ENCODE measurements at places on chromosomes 12 and 14.

GRCh38 chr12:128586451-128587029 lies 237.2 kb downstream of the SLC15A4 start:
- no peak for DNase-seq

GRCh38 chr12:20657496-20657895 lies 37.6 kb upstream of the SLCO1C1 start:
- DNase-seq: no peak

GRCh38 chr14:92513204-92513965 lies at the start of gene RIN3:
TSS of gene RIN3 (plus strand) at chr14:92513781. CDS start at chr14:92513933, 152 bp downstream.
- no peak for DNase-seq

GRCh38 chr12:63897931-63898330 lies 53.4 kb downstream of the SRGAP1 start:
- DNase-seq: no peak

- DNase-seq: no peak
Observed at GRCh38 chr12:75978677-75979076, 52.9 kb downstream of the PHLDA1 start.

- no peak for DNase-seq
Observed at GRCh38 chr12:116087399-116087798, 190.1 kb downstream of the MED13L start.

DNA sequence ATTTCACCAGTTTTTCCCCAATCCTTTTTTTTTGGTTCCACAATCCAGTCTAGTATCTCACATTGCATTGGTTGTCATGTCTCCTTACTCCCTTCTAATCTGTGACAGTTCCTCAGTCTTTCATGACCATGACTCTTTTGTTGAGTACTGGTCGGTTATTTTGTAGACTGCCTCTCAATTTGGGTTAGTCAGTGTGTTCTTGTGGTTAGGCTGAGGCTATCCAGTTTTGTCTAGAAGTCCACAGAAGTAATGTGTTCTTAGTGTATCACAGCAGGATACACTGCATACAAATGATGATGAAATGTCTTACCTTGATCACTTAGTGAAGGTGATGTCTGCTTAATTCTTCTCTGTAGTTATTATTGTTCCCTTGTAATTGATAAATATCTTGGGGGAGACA lies 24.8 kb downstream of the PELI2 start:
- DNase-seq: no peak

DNA sequence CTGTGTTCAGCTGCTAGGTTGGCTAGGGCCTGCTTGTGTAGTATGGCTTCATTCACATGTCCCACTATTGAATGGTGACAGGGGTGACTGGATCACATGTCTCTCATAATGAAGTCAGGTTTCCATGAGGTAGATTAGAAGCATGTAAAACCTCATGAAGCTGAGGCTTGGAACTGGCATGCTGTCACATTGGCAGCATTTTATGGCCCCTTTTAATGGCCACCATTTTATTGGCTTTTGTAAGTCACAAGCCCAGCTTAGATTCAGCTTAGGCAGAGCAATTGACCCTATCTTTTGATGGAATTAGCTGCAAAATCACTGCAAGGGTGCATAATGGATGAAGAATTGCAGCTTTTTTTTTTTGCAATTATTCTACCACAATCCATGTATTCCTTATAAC lies 583.5 kb downstream of the MED13L start:
- DNase-seq: no peak

DNA sequence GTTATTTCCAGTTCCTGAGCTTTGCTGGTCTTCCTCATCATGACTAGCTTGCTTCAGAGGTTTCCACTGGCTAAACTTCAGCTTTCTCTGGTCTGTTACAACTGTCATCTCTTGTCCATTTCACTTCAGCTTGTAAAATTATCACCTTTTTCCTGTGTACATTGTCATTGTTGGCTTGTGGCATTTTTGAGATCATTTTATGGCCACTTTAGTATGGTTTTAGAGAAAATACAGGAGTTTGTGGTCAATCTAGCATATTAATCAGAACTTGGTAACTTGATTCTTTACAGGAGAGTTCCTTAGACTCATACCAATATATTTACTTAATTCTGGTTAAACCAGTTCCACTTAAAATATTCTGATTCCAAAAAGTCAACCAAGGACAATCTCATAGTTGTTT lies 235.9 kb upstream of the KITLG start:
- DNase-seq: no peak

DNA sequence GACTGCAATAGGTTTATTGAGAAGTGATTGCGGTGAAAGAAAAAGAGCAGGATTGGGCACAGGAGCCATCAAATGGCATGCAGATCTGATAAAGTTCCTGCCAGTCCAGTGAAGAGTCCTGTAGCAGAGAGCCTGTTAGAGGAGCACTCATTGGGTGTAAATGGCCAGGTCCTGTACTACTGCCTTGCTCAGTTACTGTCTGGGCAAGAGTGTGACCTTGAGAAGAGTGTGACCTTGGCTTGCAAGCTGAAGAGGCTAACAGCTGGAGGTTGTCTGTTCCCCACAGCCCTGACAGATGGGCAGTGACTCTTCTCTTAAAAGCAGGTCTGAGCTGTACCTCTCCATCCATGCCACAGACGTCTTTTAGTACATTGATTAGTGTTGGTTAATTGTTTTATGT lies 148.6 kb upstream of the SLC38A2 start:
- DNase-seq: no peak

- no peak for DNase-seq
Observed at GRCh38 chr14:50944647-50945413, 547 bp upstream of the PYGL start.

- peak; percentile 53 for DNase-seq
Observed at GRCh38 chr12:53053218-53054111, 3.6 kb downstream of the TNS2 start.

- DNase-seq: no peak
Observed at GRCh38 chr12:110024051-110024450, 24.3 kb downstream of the C12orf76 start.

GRCh38 chr12:124663771-124664366 lies 96.5 kb upstream of the NCOR2 start:
- DNase-seq: no peak

DNA sequence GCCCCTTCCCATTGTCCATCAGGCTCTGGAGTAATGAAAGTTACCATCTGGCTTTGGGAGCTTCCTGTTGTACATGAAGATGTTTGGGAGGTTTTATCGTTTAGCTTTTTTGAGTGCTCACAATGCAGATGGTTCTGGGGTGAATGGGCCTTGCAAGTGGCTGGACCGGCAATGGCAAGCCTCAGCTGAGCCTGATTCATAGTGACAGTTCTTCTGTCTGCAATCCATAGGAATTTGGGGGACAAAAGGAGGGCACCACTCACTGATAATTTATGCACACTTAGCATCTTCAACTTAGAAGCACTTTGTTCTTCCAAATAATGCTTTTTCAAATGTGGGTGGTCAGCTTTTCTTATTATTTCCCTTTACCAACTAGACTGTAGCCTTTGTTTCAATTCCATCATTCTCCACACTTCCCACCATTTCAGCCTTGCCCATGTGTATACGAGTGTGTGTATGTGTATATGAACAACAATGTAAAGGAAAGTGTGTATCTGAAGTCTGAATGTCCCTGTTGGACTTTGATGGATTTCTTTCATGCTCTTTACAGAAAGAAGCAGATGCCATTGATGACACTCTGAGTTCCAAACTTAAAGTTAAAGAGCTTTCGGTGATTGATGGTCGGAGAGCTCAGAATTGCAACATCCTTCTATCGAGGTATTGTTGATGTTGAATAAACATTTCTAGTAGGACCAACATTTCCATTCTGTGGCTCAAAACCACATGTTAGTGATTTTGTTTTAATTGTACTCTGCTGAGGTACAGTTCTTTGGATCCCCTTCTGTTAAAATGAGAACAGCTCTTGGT lies 125.5 kb downstream of the GPR135 start:
- DNase-seq: no peak

DNA sequence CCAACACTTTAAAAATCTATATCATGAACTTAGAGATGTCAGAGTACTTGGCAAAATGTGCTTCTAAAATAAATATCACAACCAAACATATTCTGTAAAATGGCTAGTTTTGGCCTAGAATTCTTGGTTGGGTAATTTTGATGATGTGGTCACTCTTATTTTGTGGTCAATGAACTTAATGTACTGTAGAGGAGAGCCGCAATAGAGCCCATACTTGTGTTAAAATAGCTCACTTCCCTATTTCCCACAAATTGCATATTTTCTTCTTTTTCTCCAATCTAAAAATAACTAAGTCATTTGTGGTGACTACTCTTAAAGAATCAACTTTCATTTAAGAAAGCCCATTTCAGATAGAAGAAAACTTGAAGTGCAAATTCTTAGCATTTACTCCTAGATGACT lies 619.4 kb downstream of the CCER1 start:
- DNase-seq: no peak

DNA sequence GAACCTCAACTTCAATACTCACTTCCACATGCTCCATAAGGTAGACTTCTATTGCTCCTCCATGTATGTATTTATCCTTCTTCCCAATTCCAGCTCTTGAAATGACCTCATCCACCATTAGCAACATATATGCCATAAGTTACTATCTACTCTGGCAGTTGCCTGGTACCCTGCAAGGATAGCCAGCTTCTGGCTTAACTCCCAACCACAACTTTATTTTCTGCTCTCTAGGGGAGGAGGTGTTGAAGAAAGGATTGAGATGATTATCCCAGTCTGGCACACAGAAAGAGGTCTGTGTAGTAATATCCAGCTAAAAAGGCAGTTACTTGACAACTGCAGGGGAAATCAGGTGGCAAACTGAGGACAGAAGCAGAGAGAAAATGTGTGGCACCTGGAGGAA lies 71.5 kb upstream of the MDM1 start:
- DNase-seq: no peak

DNA sequence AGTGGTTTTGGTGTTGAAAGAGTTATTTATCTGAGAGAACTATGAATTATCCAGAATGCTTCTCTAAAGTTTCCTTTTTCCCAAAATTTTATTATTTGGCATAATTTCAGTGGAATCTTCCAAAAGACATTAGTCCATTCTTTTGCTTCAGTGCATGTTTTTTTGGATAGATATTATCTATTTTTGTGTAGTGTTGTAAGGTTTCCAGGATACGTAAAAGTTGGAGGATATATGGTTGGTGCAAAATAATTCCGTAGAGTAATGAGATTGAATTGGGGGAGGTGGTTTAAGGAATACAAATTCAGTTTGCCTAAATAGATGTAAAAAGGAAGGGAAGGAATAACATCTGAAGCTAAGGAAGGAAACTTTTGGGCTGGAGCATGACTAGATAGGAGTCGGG lies 186.6 kb downstream of the RGS6 start:
- DNase-seq: no peak

GRCh38 chr14:74618078-74618952 lies 6.3 kb upstream of the LTBP2 start:
- no peak for DNase-seq

DNA sequence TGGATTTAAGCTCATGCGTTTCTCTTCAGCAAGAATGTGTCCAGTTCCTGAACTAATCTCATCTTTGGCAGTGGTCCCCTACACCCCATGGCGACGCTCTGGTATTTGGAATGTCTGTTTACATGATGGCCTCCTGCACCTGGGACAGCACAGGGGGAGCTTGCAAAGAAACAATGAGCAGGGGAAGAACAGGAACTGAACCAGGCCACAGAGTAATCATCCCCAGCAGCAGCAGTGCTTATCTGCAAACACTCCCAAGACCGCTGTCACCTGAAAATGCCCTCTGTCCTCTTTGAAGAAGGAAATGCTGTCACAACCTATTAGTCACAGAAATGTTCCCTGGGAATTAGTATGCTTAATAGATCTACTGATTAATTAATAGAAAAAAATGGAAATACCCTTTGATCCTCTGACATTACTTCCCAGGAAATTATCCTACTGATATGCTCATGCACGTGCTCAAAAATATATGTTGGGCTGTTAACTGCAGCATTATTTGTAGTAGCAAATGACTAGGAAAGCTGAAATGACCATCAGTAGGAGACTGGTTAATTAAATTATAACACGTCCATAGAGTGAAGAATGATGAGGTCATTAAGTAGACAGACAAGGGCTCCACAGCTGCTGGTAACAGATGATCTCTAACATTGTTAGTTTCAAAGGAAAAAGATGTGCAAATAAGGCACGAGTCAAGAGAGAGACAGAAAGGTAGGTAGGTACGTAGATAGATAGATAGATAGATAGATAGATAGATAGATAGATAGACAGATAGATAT lies 279.3 kb upstream of the FLRT2 start:
- DNase-seq: no peak

DNA sequence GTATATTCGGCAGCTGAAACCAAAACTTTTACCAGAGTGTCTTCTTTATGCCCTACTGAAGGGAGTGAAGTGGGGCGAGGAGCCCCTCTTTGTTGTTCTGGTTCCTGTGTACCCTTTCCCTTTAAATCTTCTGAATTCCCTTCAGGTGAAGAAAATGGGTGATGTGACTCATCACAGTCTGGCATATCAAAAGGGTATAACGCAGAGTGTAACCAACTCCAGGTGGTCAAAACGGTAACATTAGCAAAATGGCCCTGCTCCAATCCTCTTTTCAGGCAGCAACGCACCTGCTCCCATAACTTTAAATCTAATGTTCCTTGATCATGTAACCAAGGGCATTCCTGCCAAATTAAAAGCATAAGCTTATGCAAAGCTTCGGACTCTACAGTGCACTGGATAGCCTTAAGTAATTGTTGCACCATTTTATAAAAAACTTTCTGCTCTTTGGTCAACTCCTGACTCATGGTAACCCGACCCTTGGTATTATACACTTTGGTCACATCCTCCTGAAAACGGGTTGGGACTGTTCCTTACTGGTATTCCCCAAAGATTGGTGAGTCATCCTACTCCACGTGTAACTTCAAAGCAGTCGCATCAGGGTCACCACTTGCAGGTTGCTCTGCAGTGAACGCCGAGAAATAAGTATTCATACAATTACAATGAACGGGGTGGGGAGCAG lies 83.1 kb downstream of the KCNMB4 start:
- DNase-seq: no peak

DNA sequence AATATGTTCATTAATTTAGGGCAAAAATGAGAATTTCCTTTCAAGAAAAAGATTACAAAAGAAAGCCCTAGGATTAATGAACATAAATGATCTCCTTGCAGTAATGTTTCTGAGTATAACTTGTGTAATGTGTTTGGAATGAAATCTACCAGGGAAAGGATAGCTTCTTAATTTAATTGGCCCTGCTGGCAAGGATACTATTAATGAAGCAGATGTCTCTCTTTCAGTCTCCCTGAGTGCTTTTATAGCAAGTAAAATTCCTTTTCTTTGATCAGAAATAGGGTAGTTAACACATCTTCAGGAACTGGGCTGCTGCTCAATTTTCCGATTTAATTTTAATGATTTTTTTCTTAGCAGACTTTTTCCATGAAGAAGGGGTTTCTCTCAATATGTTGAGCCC lies 379.4 kb upstream of the PDE3A start:
- DNase-seq: no peak

DNA sequence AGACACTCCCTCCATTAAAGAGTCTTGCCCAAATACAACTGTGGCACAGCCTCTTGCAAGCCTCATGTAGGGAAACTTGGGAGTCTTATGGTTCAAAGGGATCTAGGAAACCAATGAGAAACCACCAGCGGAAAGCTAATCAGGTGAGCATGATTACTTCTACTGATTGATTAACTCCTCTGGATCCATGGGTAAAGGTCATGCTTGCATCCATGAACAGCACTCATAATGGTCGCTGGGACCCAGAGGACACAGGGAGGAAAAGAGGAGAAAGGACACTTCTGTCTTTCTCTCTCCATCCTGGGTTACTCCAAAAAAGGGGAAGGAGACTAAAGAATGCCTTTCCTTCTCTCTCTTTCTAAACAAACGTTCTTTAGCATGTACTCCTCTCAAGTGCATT lies 1397.2 kb downstream of the LRFN5 start:
- DNase-seq: no peak

Measured in T-helper 17 cell (primary cell).